PC-3 (cell line): ENCODE measurements at places on chromosomes 6 and 20. TPM values are rescaled to one million over a fixed set of nuclear protein-coding genes. Genes with fewer than 3 reads are reported as not detected.

The SLC17A2 gene
- not detected in 2 replicates for total RNA-seq

The OLIG3 gene
- not detected in 2 replicates for total RNA-seq

GRCh38 chr20:57792386-57793080 lies 82.7 kb upstream of the PMEPA1 start:
- no peaks in the 10 kb centered on the region for H3K27me3 ChIP-seq
- peaks cover 52% of the 10 kb centered on the region for H3K4me1 ChIP-seq
- no peaks in the 10 kb centered on the region for H3K36me3 ChIP-seq
- H3K27ac ChIP-seq = peak overlapping the region; percentile 73
- DNase-seq = peak; percentile 86

- peaks cover 12% of the 10 kb centered on the region for H3K4me1 ChIP-seq
- H3K4me3 ChIP-seq = no peak overlapping the region
- no peaks in the 10 kb centered on the region for H3K27me3 ChIP-seq
- peak overlapping the region; percentile 55 for H3K27ac ChIP-seq
Observed at GRCh38 chr6:134287859-134288537, 29.9 kb downstream of the SGK1 start.

- no peak overlapping the region for H3K27ac ChIP-seq
- no peak overlapping the region for H3K4me3 ChIP-seq
- no peaks in the 10 kb centered on the region for H3K36me3 ChIP-seq
- DNase-seq = no peak
Observed at GRCh38 chr20:62970307-62971210, 18.1 kb downstream of the SLC17A9 start.

- H3K27ac ChIP-seq = no peak overlapping the region
- no peak overlapping the region for H3K4me3 ChIP-seq
- H3K4me1 ChIP-seq = peaks cover 35% of the 10 kb centered on the region
- H3K27me3 ChIP-seq = no peaks in the 10 kb centered on the region
Observed at GRCh38 chr6:91435630-91436029, 848.8 kb upstream of the MAP3K7 start.

DNA sequence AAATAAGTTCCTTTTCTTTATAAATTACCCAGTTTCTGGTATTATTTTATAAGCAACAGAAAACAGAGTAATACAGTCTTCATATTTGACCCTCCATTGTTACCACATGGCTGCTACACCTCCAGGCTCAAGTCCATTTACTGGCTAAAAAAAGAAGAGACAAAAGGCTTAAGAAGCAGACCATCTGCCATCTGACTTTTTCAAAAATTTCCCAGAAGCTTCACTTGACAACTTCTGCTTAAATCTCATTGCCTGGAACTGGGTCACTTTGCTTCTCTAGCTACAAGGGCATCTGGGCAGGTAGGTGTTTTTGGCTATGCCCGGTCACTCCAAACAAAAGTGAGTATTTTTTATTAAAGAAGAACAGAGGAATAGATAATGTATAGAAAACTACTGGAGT lies 118.0 kb downstream of the GRM1 start:
- no peaks in the 10 kb centered on the region for H3K4me1 ChIP-seq
- no peaks in the 10 kb centered on the region for H3K27me3 ChIP-seq
- no peaks in the 10 kb centered on the region for H3K36me3 ChIP-seq
- DNase-seq = no peak
- no peak overlapping the region for H3K4me3 ChIP-seq
- no peak overlapping the region for H3K27ac ChIP-seq
